ENCODE measurements at places on chromosomes 16 and 17.

- DNase-seq: no peak
Measured at GRCh38 chr17:2138761-2139160, 83.9 kb downstream of the HIC1 start.

- DNase-seq: no peak
Measured at GRCh38 chr16:16797239-16797638, 418.3 kb downstream of the NPIPA7 start.

GRCh38 chr16:9081158-9081557, 10.3 kb upstream of the HAPSTR1 start:
- no peak for DNase-seq

- no peak for DNase-seq
Measured at GRCh38 chr17:45021607-45022287, 29.7 kb downstream of the DCAKD start.

GRCh38 chr17:32926183-32926582, 1.8 kb upstream of the TMEM98 start:
- no peak for DNase-seq

- no peak for DNase-seq
Measured at GRCh38 chr16:50425648-50426047, 56.9 kb upstream of the BRD7 start.

DNA sequence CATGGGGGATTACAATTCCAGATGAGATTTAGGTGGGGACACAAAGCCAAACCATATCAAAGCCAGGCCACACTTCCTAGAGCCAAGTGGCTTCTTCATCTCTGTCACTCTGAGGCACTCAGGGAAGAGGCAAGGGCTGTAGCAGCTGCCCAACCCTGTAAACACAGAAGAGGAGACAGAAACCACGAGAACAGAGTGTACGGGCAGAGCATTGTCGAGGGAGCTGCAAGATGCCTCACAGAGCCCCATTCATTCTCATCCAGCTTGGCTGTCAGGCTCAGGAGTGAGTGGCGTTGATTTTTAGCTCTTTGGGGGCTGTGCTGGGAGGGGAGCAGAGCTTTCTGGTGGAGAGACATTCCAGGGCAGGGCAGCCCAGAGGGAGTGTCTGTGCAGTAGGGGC, 117.2 kb upstream of the SALL1 start:
- DNase-seq: peak; percentile 35

DNA sequence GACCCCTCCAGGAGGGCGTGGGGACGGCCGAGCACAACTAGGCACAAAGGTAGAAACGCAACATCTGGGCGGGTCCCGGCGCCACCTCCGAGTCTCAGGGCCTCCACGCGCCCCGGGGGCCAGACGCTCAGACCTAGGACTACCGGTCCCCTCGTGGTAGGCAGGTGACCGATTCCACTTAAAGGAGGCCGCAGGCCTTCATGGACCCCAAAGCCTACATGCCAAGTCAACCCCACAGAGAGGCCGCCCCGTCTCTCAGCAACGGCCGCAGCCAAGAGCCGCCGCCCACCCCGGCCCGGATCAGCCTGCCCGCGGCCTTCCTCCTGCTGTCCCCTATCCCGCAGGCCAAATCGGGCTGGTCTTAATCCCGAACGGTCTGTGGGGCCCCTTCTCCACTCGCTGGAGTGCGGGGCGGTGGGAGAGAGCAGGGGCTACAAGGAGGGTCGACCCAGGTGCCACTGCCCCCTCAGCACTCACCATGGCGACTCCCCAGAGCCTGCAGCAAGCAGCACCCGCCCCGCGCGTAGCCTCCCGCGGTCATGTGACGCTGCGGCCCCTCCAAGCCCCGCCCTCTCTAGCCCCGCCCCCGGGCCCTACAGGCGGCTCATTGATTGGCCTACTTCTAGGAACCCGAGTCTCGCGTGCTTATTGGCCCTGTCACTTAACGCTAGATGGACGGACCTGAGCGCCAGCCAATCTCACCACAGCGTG, at the start of gene VPS35:
Gene VPS35 (minus strand): TSS at position 525 of the 711 bp plus-strand sequence. CDS start 45 bp downstream, at position 480.
- DNase-seq: peak; percentile 100

DNA sequence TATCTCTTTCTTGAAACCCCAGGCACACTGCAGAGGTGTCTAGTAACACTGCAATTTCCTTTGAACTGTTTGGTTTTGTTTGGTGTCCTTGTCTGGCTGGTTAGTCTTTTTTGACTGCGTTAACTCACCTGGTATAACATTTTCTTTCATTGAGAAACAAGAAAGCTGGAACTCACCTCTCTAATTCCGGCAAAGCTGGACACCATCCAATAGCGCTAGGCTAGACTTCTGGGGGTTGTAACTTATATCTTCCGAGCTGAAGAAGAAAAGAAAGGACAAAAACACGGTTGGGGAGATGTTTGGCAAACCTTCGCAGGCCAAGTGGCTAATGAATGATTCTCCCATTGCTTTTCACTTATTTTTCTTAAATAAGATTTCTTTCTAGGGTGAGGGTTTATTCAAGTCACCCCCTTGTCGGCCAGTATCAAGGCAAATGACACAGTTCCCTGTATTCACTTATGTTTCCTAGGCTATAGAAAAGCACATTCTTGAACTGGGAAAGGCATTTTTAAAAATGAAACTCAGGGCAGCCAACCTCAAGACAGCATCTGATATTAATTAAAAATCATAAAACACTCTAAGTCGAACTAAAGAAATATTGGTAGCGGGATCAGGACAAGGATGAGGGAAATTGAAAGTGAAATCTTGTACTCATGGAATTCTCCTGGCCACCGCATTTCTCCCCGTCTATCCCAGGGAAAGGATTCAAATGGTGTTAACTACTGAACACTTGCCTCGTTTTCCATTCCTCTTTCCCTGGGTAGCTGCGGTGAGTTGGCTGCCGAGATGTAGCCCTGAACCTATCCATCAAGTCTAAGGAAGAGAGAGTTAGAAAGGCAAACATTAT, 95.9 kb upstream of the ZFHX3 start:
- DNase-seq: no peak

All from coronary artery (tissue), 2 donors.